Stimulated activated CD8-positive, alpha-beta memory T cell treated with anti-CD3 and anti-CD28 coated beads, Interleukin-15, amount 100 ng/mL, for 1 hour (primary cell): ENCODE measurements at places on chromosomes 6 and 20.

GRCh38 chr6:107355659-107356058 lies 103.7 kb downstream of the PDSS2 start:
- DNase-seq, result no peak

GRCh38 chr20:13936781-13937576 lies 53.4 kb downstream of the SEL1L2 start:
- no peak for DNase-seq

DNA sequence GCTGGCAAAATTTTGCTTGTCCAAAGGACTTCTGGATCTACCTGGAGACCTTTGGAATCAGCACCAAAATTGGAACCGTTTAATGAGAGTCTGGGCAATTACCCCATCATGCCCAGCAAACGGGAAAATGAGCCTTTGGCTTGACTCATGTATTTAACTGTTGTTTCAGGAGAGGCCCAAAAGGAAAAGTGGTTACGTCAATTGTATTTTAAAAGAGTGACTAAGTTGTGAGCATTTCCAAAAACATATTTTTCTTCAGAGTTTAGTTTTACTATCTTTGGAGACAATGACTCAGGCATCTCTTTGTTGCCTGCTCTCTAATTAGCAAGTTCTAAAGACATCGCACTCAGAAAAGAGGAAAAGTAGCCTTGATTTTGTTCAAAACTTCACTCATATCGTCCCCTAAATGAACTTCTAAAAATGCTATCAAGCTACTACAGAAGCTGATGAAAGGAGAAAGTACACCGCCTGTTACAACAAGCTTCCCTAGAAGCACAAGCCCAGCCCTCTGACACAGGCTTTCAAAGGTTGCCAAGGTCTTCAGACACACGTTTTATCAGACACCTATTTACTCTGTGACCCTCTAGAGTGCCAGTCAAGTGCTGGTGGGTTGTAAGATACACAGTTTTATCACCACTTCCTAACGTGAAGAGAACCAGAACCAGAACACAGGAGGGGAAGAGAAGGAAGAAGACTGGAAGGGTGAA lies 146.2 kb downstream of the TBX18 start:
- DNase-seq, result no peak

GRCh38 chr20:23971310-23971709 lies 17.3 kb downstream of the GGTLC1 start:
- no peak for DNase-seq

GRCh38 chr20:17681726-17682102 lies 328 bp downstream of the RRBP1 start:
- no peak for DNase-seq
